ENCODE measurements at places on chromosomes 6 and 20.

- DNase-seq = no peak
These were observed 11.9 kb upstream of the ME1 start for GRCh38 chr6:83442752-83443151.

DNA sequence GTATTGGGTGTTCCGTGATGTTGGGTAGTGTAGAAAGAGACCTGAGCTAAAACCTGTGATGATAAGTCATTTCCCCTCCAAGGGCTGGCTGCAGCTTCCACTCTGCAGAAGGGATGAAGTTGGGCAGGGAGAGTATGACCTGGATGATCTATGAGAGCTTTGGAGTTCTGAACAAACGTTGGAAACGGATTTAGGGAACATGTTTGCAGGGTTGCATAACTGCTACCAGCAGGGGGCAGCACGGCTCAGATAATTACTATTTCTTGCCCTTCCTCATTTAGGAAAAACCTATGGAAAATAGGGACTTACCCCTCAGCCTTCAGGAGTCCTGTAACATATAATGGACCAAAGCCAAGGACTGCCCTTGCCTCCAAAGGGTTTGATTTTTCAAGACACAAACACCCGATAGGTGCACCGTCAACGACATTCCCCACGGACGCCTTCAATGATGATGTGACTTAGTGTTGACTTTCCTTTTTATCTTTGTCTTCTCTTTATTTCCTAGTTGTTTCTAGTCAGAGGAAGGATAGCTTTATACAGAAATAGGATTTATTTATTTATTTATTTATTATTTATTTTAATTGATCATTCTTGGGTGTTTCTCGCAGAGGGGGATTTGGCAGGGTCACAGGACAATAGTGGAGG lies 164.9 kb upstream of the SASH1 start:
- peak; percentile 17 for DNase-seq

DNA sequence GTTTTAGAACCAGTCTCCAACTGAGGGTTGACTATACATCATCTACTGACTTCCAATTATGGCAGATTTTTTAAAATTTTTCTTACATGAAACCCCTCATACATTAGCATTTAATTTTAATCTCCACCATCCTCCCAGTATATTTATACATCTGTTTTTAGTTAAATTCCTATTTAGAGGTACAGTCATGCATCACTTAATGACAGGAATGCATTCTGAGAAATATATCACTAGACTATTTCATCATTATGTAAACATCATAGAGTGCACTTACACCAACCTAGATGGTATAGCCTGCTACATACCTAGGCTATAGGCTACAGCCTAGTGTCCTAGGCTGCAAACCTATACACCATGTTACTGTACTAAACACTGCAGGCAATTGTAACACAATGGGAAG lies 316.7 kb upstream of the MARCKS start:
- no peak for DNase-seq

DNA sequence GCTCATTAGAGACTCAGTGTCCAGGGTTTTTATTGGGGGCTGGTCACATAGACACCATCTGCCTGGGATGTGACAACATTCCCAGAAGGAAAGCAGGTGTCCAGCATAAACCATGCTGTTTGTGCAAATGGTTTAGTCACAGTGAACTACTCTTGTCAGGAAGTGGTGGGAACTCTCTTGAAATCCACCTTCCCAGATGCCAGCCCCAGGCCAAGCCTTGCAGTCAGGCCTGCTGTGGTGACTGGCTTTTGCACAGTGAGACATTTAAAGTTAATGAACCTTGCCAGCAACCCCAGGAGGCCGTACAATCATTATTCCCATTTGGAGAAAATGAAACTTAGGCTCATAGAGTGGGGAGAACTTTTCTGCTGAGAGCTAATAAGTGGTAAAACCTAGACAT lies 242.5 kb upstream of the KCNG1 start:
- DNase-seq = no peak

- no peak for DNase-seq
These were observed 41.3 kb downstream of the SPDEF start for GRCh38 chr6:34514593-34515472.

DNA sequence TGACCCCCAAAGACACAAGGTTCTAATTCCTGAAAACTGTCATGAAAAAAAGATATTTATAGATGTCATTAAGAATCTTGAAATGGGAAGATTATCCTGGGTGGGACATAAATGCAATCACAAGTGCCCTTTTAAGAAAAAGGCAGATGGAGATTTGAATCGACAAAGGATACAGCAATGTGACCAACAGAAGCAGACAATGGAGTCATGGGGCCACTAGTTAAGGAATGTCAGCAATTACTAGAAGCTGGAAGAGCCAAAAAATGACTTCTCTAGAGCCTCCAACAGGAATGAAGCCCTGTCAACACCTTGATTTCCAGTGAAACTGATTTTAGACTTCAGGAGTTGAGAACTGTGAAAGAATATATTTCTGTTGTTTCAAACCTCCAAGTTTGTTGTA lies 448.5 kb downstream of the MEI4 start:
- DNase-seq = no peak

DNA sequence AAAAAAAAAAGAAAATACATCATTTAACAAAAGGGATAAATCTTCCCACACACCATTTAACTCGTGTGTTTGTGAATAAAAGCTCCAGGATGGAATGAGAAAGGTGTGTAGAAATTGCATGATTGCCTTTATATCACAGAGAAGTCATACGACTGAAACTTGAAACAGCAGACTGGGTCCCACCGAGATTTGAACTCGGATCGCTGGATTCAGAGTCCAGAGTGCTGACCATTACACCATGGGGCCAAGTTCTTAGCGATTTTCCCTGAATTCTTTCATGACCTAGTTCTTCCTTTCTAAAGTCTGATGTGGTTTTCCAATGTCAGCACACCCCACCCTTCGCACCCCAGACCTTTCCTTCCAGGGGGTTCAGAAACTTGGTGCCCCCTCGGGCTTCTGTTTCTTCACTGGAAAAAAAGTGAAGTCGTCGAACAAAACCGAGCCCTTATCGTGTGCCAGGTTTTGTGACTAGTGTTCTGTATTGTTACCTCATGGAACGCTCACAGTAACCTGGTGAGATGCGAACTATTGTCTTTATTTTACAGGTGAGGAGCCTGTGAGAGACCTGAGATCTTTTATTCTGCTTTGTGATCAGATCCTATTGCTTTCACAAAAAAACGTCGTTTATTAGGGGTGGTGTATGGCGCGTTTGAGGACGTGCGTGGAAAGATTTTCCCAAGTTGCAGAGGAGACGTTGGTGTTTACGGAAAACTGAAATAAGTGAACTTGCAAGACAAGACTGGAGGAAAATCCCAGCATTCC lies 120.8 kb downstream of the OR2B2 start:
- no peak for DNase-seq

- DNase-seq = no peak
These were observed 19.0 kb downstream of the RNF24 start for GRCh38 chr20:3996399-3996798.

DNA sequence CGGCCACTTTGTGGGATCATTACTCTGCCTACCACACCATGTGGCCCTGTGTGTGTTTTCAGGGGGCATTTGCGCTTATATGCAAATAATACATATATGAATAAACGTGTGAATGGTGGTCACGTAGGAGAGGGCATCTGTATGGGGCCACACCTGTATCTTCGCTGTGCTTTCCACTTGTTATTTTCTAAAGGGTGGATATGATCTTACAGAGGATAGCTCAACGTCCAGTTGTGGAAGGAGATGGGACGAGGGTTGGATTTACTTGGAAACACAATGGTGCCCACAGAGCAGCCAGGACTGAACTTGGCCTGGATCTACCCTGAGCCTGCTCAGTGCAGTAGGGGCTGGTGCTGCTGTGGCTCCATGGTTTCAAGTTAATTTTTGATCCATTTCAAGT lies 93.3 kb downstream of the YTHDF1 start:
- DNase-seq = no peak

GRCh38 chr6:36268478-36269275 lies 1.2 kb upstream of the PNPLA1 start:
- DNase-seq = no peak

GRCh38 chr6:39320363-39320984 lies 2.0 kb downstream of the KCNK16 start:
- no peak for DNase-seq

DNA sequence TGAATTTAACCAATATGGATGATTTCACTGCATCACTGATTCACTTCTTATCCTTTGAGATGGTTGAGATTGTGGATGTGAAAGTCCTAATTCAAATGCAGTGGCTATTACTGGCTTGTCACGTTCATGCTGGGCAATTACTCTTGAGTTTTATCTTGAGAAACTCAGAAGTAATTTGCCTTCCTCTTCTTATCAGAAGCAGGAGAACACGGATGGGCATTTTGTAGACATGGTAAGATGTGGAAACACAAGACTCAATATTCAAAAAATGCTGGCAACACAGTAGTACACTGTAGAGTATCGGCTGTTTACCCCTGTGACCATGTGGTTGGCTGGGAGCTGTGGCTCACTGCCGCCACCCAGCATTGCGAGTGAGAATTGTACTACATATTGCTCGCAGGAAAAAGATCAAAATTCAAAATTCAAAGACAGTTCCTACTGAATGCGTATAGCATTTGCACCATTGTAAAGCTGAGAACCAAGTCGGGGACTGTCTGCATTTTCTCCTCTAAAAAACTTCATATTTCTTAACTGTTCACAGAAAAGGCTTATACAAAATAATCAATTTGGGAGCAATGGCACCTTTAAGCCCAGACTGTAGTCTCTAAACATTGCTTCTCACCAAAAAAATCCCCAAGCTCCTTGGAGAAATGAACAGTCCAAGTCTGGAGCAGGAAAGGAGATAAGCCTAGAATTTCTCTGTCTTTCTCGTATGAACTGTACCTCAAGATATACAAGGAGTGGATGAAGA lies 61.9 kb upstream of the ELOVL5 start:
- peak; percentile 56 for DNase-seq

DNA sequence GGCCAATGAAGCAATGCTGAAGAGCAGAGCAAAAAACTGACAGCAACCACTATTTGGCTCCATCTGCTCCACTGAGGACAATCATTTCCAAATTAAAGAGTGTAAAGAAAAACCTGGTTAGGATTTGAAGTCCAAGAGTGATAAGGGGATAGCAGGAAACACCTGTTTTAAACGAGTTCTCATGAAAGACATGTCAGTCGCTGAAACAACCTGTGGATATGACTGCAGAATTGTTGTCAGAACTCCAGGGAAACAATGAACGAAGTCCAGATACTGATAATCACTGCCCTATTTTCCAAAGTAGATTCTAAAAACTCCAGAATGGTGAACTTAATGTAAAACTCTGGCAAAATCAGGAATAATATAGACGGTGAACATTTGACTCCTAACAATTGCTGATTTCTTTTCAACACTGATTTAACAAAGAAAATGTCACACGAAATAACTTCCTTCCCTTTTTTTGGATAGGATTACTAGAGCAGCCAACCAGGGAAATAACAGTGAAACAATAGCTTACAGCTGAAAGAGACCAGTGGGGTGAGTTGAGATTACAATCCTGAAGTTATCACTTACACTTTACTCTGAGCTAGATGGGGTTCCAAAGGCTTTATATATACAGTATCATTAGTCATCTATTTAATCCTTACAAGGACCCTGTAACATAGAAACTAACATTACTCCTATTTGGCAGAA lies 83.7 kb downstream of the ELOVL5 start:
- DNase-seq = no peak

- DNase-seq = no peak
These were observed 5.0 kb downstream of the RFPL4B start for GRCh38 chr6:112352101-112352500.

GRCh38 chr6:151176911-151177770 lies 62.6 kb upstream of the AKAP12 start:
- DNase-seq = no peak

GRCh38 chr6:38057994-38058393 lies 238.5 kb downstream of the ZFAND3 start:
- peak; percentile 35 for DNase-seq

- no peak for DNase-seq
These were observed 28.4 kb downstream of the CHMP4B start for GRCh38 chr20:33839591-33839990.

GRCh38 chr20:49496043-49496442 lies 13.6 kb upstream of the KCNB1 start:
- DNase-seq = no peak

- no peak for DNase-seq
These were observed 1309.0 kb downstream of the EPHA7 start for GRCh38 chr6:92110403-92110802.

- DNase-seq = no peak
These were observed 4.1 kb downstream of the ADGRB3 start for GRCh38 chr6:68639211-68639610.

Data from activated CD4-positive, alpha-beta T cell treated with anti-CD3 and anti-CD28 coated beads, Interleukin-2, amount 50 U/mL, for 4 hours (primary cell).